ENCODE measurements at places on chromosomes 7 and 10.

DNA sequence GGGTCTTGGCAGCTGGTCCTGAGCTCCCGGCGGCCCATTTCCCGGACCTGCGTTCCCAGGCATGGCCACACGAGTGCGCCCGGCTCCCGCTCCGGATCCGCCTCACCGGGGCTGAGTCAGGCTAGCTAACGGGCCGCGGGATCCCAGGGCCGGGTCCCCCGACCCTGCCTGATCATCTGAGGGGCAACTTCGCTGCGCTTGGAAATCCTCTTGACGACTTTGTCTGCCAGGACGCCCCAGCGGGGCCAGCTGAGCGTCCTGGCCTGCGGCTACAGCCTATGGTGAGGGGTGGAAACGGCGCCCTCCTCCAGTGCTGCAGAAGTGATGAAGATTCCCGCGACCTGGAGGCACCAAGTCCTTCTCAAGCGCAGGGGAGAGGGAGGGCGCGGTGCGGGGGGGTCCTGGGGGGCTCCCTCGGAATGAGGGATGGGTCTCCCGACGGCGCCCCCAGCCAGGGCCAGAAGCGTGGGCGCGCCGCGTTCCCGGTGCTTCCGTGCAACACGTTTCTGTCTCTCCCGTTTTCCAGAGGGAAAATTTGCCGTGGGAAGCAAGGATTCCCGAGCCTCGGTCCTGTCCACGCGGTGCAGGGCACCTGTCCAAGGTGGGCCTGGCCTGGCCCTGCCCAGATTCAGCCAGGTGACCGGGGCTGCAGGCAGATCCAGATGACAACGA lies 212.4 kb downstream of the CCSER2 start:
- DNase-seq = peak; percentile 39

DNA sequence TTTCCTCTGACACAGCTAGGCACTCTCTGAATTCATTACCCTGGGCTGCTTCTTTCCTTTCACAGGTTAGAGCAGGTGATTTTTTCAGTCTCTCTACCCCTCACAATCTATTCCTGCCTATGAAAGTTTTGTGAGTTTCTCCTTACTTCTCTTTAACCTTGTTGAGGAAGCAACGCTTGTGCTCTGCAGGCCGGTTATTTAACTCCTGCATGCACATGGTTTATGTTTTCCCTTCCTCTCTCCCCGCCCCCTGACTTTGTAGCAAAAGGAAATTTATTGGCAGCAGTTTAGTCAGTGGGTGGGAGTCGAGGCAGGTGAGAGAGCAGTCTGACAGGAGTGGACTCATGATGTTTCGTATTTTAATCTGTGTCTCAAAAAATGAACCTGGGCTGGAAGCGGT lies 91.9 kb downstream of the CELF2 start:
- no peak for DNase-seq

DNA sequence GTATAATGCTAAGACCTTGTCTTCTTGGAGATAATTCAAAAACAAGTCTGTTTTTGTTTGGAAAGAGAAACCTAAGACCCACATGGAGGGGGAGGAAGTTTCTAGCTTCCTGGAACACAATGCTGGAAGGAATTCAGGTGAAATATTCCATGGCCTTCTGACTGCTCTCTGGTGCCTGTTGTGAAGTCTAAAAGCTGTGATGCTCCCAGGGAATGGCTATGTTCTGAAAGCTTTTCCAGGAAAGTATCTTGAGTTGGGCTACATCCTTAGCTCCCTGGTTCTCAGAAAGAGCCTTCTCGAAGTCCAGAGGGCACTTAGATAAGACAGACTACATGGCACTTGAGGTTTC lies 12.5 kb upstream of the PFKP start:
- DNase-seq = no peak

GRCh38 chr10:77400033-77400432 lies 237.6 kb downstream of the KCNMA1 start:
- no peak for DNase-seq

- DNase-seq = no peak
Measured at GRCh38 chr7:7808156-7808555, 89.7 kb upstream of the RPA3 start.

- DNase-seq = no peak
Measured at GRCh38 chr7:964401-965231, 10.1 kb upstream of the ADAP1 start.

DNA sequence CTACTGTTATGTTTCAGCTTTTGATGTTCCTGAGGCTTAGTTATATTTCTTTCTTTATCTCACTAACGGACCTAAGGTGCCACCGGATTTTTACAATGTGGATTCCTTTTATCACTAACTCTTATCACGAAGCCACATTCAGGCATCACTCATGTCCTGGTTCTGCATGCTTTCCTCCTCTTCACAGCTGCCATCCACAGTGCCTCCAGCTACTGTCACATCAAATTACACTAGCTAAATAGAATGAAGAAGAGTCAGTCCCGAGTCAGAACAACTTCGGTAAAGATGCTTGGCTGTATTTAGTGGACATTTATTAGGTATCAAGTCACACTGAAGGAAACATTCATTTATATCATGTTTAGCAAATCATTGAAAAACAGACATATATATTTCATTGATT lies 153.2 kb downstream of the NEBL start:
- DNase-seq = no peak

DNA sequence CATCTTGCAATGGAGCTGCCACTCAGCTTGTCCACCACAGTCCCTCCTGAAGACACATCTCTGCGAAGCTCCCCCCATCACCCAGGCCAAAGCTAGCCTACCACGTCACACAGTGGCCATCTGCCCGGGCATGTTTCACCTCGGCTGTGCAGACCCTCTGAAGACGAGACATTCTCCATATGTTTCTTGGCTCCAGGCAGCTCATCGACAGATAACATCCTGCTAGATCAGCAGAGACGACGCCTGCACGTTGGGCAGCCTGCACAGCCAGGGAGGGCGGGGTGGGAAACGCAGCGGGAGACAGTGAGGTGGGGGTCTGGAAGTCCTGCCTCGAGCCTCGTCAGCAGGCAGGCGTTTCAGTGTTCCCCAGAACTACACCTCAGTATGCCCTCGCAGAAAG lies 53.0 kb downstream of the PTPRN2 start:
- DNase-seq = no peak

DNA sequence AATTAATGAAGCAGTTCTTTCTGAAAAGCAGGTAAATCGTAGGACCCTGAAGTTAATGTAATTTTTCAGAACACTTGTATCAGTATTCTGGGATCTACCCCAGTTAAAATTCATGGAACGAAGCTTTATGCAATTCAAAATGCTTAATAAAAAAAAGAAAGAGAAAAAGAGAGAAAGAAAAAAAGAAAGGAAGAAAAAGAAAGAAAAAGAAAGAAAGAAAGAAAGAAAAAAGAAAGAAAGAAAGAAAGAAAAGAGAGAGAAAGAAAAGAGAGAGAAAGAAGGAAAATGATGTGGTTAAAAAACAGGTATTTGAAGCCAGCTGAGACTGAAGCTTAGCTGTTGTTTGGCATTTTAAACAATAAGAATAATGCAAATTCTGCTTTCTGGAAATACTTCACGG lies 427.4 kb upstream of the AKR1E2 start:
- DNase-seq = no peak

DNA sequence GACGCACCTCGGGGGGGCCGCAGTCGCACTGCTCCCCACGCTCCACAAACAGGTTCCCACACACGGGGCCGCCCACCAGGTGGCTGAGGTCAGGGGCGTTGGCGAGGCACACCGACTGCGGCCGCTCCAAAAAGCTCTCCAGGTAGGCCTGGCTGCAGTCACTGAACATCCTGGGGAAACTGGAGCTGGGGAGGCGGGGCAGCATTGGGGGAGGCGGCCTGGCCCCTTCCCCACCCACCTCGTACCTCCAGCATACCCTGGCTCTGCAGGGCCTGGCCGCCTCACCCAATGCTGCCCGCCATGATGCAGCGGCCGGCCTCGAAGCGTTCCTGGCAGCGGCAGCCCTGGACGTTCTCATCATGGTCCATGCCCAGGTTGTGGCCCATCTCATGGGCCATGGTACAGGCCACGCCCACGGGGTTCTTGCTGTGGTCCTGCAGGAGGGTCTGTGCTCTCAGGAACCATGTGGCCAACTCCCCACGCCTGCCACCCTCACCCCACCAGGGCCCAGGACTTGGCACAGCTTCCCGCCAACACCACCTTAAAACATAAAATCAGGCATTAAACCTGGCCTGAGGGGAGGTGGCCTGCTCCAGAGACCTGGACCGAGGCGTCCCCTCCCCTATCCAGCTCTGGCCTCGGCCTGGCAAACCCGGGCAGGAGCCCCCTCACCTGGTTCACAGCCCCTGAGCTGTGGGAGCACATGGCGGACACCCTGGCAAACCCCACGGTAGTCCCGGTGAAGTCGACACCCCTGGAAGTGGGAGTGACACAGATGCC lies 5.0 kb downstream of the ADAM8 start:
- DNase-seq = no peak

GRCh38 chr7:124893140-124893827 lies 36.3 kb downstream of the POT1 start:
- DNase-seq = no peak

GRCh38 chr7:74625446-74625845 lies 32.1 kb upstream of the GTF2I start:
- no peak for DNase-seq

GRCh38 chr7:107846324-107846723 lies 43.3 kb upstream of the SLC26A3 start:
- no peak for DNase-seq

GRCh38 chr7:142833174-142834048 lies 21.5 kb upstream of the EPHB6 start:
- no peak for DNase-seq

- no peak for DNase-seq
Measured at GRCh38 chr7:5692112-5692844, 89.2 kb downstream of the RNF216 start.

- no peak for DNase-seq
Measured at GRCh38 chr7:9091282-9091681, 657.9 kb downstream of the NXPH1 start.

DNA sequence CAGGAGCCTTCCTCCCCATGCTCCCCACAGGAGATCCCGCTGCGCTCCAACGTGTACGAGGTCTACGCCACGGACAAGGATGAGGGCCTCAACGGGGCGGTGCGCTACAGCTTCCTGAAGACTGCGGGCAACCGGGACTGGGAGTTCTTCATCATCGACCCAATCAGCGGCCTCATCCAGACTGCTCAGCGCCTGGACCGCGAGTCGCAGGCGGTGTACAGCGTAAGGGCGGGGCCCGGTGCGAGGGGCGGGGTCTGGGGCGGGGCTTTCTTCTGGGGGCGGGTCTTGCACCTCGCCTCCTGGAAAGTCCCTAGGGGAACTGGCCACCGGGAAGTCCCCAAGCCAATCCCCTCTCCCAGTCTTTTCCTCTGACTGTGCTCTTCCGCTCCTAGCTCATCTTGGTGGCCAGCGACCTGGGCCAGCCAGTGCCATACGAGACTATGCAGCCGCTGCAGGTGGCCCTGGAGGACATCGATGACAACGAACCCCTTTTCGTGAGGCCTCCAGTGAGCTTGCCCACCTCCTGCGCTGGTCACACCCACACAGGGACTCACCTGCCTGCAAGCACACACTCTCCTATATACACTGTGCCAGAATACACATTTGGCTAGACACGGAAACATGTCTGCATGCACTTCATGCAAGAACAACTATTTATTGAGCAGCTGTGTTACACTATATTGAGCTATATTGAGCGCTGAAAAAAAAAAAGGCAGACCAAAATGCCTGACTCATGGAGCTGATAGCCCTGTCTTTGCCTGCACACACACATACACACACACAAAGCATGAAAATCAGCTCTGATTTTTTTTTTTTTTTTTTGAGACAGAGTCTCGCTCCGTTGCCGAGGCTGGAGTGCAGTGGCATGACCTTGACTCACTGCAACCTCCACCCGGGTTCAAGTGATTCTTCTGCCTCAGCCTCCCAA lies 32.7 kb upstream of the VSIR start:
- DNase-seq = no peak

GRCh38 chr10:59079386-59080226 lies 96.8 kb upstream of the PHYHIPL start:
- DNase-seq = no peak

DNA sequence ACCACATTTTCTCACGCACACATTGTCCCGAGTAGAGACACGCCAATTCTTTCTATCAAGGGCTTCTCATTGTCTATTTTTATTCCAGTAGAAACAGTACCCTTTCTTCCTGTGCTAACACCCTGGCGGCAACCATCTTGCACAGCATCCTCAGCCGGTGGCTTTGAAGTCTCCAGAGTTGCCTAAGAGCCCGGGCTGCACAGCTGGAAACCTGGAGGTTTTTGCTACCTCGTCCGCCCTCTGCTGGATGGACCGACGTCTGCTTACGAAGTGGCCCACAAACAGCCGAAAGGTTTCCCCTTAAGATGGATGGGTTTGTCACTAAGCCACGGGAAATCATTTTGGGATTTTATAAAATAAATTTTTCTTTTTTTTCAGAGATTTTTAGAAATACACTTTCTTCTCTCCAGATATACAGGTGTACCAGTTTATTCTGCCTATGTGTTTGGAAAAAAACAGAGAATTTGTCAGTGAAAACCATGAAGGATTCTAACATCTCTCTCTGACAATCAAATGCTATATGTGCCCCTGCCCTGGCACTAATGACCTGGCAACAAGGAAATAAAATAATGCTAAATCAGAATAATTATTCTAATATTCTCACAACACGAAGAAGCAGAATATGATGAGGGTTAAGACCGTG lies 81.8 kb upstream of the FAM204A start:
- DNase-seq = peak; percentile 19

GRCh38 chr10:125087897-125088215 lies 72.5 kb downstream of the CTBP2 start:
- no peak for DNase-seq

GRCh38 chr10:87979847-87980246 lies 116.4 kb downstream of the PTEN start:
- no peak for DNase-seq

GRCh38 chr7:2666155-2666554 lies 21.8 kb upstream of the AMZ1 start:
- DNase-seq = no peak

- DNase-seq = no peak
Measured at GRCh38 chr7:424301-424935, 95.2 kb downstream of the PDGFA start.

DNA sequence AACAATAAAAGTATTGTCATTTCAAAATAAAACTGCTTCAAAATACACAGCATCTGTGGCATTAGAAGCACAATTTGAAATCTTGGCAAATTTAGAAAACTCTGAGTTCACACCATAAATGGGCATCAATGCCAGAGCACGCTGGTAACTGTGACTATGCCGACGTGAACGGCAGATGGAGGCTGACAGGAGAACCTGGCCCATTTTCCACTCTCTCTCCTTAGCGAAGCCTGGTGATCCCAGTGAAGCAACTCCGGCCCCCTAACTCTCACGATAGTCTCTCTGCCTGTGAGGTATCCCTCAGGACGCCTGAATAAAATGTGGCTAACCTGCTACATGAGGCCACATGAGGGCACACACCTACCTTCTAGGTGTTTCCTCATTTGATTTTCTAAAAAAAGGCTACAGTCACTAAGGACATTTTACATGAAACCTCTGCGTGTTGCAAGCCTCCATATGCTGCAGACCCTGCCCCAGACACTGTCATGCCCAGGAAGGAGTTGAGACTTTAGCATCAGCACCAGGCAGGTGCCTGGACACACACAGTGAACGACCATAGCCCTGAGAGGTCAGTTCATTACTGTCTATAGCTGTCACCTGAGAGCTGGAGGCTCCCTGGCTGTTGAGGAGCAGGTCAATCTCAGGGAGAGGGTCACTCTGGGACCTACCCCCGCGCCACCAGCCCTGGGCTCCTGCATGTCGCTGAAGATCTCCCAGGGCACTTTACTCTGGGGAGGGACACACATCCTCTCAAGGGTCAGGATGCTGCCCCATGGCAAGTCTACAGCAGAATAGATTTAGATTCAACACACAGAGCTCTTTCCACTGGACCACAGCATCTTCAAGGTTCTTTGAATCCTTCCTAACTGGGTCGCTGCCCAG lies 62.9 kb upstream of the CAMK2B start:
- no peak for DNase-seq

Data from stimulated activated CD8-positive, alpha-beta memory T cell treated with anti-CD3 and anti-CD28 coated beads, Interleukin-7, amount 100 ng/mL, for 1 hour (primary cell).